ENCODE measurements at places on chromosomes 6 and 20. TPM values are rescaled to one million over a fixed set of nuclear protein-coding genes. Genes with fewer than 3 reads are reported as not detected.
A peak's percentile ranks its signal among the peaks of the same experiment; 100 is the strongest.

DNA sequence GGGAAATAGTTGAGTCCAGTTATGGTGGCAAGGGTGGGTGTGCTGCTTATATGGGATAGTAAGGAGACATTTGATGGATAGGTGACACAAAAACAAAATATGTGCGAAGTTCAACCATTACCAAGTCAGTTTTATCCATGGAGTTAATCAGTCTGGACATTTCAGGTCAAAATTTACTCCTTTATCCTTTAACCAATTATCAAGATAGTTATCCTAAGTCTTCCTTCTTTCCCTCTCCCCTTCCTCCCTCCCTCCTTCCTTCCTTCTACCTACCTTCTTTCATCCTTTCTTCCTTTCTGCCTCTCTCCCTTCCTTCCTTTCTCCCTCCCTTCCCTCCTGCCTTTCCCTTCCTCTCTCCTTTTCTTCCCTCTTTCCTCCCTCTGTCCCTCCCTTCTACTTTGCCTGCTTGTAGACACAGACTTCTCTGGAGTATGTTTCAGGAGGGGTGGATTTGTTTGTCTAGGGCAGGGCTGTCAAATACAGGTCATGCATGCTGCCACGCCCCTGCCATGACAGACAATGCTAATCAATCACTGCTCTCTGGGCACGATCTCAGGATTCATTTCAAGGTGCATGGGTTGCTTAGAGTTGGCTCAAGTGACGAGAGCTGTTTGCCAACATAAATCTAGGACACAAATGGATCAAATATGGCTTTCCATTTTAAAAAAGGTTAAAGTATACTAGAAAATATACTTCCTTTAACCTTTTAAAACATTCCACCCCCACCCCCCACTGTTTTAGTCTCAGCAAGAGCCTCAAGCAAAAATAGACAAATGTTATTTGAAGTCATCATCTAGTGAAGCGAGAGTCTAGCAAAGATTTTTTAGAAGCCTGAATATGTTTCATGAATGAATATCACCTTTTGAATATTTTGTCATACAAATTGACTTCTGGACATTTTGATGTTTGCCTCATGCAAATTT lies 281.6 kb upstream of the CITED2 start:
- no peak for DNase-seq

- no peak for DNase-seq
These were observed 801 bp downstream of the FBXL4 start for GRCh38 chr6:98946879-98947410.

- peak; percentile 84 for DNase-seq
These were observed 18.3 kb downstream of the HIVEP2 start for GRCh38 chr6:142926494-142927270.

DNA sequence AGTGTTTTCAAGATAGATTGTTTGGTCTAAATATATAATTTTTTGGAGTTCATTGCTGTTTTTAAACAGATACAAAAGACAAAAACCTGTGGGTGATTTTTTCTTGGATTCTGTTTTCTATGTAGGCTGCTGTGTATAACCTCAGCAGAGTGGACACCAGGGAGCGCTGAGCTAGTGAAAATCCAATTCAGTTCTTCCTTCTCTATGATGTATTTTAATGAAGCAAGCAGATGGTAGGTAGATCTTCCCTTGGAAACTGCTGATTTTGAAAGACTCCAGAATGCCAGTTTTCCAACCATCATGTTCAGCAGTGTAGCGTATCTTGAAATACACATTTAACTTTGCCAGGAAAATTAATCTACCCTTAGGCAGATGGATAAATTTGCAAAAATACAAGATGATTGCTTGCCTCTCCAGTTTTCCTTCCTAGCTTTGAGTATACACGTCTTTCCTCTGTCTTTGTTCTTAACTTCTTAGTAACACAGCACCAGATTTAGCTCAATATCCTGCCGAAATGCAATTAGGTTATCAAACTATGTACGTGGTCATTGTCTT lies 178.0 kb downstream of the PHF3 start:
- no peak for DNase-seq

- no peak for DNase-seq
These were observed 79.4 kb downstream of the JAG1 start for GRCh38 chr20:10594296-10594868.

DNA sequence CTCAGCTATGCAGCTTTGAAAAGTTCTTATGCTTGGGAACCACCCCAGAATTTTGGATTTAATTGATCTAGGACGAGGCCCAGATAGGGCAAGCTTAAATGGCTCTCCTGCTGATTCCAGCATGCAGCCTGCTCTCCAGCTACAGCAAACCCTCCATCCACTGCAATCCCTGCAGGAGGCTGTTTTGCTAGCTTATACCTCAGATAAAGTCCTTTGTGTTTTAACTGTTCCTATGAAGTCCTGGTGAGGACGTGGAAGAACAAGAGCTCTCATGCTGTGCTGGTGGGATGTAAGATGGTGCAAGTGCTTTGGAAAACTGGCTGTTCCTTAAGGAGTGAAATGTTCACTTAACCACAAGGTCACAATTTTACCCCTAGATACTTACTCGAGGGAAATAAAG lies 25.5 kb upstream of the NXT1 start:
- DNase-seq: no peak

GRCh38 chr6:117498159-117498558 lies 15.7 kb downstream of the DCBLD1 start:
- no peak for DNase-seq

- peak; percentile 21 for DNase-seq
These were observed 72.3 kb downstream of the CDYL start for GRCh38 chr6:4848382-4849068.

DNA sequence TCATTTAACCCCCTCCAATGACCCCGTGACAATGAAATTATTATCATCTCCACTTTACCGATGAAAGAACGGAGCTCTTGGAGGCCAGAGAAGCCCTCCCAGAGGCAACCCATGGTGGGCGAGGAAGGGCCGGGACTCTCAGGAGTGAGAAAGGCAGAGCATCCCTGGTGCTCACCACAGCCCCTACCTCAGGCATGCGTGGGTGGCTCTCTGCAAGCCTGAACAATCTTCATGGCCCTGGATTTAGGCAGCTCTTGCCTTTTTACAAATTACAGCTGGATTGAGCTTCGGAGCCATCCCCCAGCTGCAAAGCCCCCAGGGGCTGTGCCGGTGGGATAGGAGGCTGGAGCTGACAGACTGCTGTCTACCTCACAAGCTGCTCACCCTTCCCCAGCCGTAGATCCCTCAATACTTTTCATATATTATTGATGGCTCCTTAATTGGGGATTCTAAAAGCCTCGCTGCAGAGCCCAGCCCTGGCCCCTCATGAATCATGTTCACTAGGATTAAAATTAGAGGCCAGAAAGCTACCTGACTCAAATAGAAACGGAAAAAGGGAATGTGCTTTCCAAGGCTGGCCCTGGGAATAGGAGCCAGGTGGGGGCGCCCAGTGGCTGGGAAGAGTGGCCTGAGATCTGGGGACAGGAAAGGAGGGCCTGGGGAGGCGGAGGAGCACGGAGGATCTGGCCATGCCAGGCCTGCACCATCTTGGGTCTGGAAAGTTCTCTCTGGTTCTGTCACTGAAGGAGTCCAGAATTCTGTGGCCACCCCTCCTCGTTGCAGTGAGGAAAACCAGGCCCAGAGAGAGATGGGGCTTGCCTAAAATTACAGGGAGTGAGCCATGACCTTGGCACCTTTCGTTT lies 29.1 kb downstream of the CPNE5 start:
- no peak for DNase-seq

ADGRG6 gene
- 42.2 TPM for total RNA-seq

LY86 gene
- 14.5 TPM for total RNA-seq

RNF144B gene
- 8.6 TPM for total RNA-seq
